ENCODE measurements at places on chromosomes 12 and 14.

DNA sequence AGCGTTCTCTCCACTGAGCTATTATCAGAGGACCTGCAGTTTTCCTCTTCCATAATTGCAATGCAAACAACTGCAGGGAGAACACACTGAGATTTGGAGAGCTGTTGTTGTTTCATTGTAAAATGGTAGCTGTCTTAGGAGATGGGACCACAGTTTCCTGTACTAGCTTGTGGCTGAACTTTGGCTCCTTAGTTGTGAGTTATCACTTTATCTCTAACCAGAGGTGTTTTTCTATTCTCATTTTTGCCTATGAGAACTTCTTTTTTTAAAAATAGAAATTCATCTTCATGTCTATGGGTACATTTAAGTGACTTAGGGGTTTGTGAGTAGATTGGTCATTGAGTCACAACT, 216.5 kb downstream of the SLC38A4 start:
- ATAC-seq: no peak

DNA sequence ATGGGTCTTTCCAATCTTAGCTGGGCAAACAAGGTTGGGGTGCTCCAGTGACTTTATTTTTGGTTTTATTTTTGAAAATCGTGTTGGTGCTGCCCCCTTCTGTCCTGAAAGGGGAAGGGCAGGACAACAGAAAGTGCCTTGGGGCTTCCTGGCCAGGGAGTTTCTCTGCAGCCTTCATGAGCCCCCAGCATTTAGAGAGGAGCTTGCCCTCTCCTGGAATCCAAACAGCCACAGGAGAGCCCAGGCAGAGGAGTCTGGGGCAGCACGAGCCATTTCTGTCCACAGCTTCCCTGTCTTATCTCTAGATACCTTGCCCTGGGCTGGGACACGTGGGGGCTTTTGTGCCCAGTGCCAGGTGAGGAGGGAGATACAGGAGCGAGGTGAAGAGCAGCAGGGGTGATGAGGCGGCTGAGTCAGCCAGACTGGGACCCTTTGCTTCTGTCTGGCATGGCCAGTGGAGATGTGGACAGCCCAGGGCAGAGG, 4.4 kb upstream of the C1RL start:
- no peak for ATAC-seq

DNA sequence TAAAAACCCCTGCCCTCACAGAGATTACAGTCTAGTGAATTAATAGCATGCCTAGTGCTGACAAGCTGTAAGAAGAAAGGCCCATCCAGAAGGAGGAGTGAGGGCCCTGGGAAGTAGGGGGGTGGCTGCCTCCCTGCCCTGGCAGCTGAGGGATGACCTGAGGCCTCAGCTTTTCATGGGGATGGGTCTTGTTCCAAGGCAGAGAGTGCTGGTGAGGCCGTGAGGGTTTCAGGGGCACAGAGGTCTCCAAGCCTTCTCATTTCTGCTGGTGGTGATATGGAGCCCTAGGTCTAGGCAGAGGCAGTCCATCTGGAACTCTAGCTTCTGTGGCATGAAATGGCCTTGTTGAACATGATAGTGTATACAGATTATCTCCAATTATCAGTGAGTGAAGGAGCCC, 114.4 kb downstream of the ZFP36L1 start:
- no peak for ATAC-seq

DNA sequence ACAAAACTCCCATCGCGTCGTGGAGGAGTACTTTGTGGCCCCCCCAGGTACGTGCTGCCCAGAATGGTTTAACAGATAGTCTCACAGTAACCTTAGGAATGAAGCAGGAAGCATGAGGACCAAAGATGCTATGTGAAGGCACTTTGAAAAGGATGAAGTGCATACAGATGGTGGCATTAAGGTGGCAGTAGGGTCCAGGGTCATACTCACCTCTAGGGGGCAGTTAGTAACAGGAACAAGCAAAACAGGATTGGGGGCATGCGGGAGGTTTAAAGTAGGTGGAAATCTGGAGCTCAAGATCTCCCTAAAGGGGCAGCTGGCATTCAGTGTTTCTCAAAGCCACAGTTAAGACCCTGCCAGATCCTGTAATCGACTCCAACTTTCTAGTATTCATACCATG, 10.9 kb downstream of the GATC start:
- ATAC-seq: no peak

DNA sequence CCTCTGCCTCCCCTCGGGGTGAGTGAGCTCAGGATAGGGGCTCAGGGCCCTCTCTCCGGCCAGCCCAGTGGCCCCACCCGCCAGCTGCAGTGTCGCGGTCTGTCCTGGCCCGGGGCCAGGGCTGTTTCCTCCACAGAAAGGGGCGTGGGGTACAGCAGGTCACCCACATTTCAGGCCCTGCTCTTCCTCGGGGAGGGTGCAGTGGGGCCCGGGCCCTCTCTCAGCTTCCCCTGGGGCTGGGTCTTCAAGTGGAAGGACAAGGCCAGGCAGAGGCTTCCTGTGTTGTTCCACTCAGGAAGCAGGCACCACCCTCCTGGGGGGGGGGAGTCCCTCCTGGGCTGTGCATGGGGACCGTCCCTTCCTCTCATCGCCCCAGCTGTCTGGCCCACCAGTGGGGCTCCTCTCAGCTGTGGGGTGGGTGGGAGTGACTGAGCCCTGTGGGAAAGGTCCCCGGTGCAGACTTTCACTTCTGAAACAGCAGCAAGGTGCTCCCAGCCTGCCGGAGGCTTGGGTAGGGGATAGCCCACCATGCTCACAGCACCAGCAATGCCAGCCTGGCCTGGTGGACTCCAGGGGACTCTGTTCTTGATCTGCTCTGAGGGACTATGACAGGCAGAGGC, 3.7 kb downstream of the GPR132 start:
- peak; percentile 23 for ATAC-seq

GRCh38 chr14:53389202-53389601, 236.1 kb upstream of the DDHD1 start:
- no peak for ATAC-seq

DNA sequence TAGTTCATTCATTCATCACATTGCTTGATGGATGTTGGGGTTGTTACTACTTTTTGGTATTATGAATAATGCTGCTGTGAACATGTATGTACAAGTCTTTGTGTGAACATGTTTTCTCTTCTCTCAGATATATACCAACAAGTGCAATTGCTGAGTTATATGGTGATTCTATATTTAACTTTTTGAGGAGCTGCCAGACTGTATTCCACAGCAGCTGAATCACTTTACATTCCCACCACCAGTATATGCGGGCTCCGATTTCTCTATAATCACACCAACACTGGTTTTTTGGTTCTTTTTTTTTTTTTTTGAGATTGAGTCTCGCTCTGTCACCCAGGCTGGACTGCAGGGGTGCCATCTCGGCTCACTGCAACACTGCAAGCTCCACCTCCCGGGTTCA, 22.2 kb upstream of the PLEKHG6 start:
- ATAC-seq: no peak

- ATAC-seq: no peak
These were observed 16.4 kb upstream of the PRIMA1 start for GRCh38 chr14:93804654-93805053.

DNA sequence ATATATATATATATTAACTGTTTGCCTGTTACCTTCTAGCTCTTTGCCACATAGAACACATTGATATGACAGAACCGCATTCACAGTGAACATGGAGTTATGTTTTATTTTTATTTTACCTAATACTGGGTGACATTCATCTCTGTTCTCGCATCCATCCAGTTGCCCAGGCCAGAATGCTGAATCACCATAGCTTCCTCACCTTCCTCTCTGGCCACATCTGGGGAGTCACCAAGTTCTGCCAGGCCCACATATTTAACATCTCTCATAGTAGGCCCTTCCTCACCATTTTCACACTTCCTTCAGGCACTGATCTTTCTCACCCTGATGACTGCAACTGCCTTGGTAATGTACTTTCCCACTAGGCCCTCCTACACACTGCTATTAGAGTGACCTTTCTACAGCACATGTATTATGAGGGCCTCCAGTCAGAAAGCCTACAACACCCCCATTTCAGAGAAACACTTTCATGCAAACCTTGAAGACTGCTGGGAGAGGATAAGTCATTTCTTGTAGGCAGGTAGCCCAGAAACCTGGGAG, 106.8 kb downstream of the LGR5 start:
- ATAC-seq: no peak

- ATAC-seq: no peak
These were observed 931.4 kb downstream of the DIO2 start for GRCh38 chr14:79279645-79280597.

DNA sequence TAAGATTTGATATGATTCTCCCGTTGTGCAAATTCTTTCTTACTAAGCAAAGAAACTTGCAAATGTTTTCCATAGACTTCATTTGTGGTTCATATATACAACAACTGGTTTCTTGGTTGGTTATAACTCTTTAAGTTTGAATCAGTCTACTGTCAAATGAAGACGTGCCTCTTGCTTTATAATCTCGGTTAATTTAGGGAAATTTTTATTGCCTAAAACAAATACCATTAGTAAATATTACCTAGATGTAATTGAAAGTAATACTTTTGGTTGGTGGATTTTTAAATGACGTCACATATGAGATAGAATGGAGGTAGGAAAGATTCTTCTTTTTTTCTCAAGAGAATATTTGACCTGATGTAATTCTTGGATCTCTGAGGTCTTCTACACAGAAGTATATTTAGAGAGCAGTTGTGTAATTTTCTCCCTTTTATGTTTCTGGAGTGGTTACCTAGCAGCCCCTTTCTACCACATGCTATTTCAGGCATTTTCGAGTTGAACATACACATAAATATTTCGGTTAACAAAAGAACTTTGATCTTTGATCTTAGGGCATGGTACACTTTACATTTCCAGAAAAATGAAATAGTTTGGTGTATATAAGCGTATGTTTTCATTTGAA, 1.7 kb downstream of the ATF7IP start:
- no peak for ATAC-seq

DNA sequence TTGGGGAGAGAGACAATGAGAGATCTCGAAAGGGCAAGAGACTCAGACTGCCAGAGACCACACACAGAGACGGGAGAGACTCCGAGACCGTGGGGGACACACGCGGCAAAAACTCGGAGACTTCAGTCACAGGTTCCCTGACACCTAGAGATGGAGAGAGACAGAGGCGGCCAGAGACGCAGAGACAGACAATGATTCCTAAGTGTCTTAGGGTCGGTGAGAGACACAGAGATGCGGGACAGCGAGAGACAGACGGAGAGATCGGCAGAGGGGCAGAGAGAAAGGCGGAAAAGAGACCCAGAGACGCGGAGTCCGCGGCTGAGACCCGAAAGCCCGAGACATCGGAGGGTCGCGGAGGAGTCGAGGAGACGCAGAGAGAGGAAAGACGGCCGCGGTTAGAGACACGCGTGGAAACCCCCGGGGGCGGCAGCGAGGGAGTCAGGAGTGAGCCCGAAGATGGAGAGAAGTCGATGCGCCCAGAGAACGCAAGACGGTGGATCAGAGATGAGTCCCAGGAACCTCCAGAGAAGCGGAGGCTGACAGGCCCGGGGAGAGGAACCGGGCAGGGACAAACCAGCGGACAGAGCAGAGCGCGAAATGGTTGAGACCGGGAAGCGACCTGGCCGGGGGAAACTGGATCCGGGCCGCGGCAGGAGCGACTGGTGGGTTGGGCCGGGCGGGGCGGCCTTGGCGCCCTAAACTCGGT, 7.8 kb downstream of the LHX5 start:
- no peak for ATAC-seq

- ATAC-seq: no peak
These were observed 1.7 kb downstream of the KRT79 start for GRCh38 chr12:52832451-52832850.

GRCh38 chr14:29663281-29663801, 264.3 kb downstream of the PRKD1 start:
- ATAC-seq: peak; percentile 53

- peak; percentile 92 for ATAC-seq
These were observed 12.2 kb upstream of the TUBA1A start for GRCh38 chr12:49200919-49201594.

GRCh38 chr14:99360774-99361595, 89.0 kb upstream of the BCL11B start:
- ATAC-seq: no peak

DNA sequence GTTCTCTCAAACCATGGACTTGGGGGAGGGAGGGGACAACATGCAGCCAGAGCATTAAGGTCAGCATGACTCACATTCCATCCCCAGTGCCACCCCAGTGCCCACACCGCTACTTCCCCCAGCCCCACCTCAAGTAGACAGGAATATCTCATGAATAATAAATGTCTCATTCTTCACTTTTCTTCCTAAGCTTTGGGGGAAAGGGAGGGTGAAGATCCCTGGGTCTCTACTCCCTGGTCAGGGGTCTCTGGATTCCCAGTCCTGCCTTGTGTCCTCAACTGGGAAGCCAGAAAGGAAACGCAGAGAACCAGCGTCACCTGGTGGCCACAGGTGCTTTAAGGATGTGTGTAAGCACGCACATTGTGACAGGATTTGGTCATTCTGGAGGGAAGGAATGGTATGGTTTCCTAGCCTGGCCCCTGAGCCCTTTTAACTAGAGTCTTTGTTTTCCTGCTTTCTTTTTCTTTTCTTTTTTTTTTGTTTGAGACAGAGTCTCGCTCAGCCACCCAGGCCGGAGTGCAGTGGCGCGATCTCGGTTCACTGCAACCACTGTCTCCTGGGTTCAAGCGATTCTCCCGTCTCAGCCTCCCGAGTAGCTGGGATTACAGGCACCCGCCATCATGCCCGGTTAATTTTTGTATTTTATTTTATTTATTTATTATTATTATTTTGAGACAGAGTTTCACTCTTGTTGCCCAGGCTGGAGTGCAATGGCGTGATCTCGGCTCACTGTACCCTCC, 3.4 kb downstream of the GPR84 start:
- no peak for ATAC-seq

DNA sequence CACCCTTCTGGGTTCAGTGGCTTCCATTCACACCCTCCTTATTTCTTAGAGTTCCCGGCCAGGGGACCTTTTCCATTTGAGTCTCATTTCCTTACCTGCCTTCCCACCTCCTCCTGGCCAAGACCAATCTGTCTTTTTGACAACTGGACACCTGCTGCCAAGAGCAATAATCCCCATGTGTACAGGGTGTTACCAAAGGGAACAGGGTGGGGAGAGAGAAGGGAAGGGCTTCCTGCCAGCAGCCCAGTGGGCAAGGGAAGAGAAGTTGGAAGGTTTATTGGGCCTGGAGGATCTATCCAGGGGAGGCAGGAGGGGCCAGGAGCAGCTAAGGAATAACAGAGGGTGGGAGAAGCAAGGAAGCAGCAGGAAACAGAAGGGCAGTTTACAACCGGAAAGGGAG, 346.2 kb downstream of the C12orf75 start:
- ATAC-seq: peak; percentile 42

GRCh38 chr14:102870994-102871831, 51.2 kb upstream of the AMN start:
- ATAC-seq: no peak

- no peak for ATAC-seq
These were observed 929.8 kb downstream of the DIO2 start for GRCh38 chr14:79281244-79282152.
